ENCODE measurements at places on chromosomes 5 and 9.

DNA sequence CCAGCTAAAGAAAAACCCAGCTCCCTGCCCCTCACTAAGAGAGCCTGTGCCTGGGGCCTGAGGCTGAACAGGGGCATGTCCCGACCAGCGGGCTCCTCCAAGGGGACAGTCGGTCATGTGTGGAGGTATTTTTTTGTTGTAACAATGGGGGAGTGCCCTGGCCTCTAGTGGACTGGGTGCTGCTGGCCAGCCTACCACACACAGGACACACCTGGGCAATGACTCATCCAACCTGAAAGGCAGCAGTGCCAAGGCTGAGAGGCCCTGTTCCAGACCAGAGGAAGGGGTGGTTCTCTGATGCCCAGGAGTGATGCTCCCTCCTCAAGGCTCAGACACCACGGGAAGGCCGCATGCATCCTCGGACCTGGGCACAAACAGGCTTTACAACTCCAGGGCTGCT, 181.5 kb downstream of the OLFM1 start:
- no peak for DNase-seq

GRCh38 chr5:81657386-81657785, 93.5 kb downstream of the SSBP2 start:
- no peak for DNase-seq

DNA sequence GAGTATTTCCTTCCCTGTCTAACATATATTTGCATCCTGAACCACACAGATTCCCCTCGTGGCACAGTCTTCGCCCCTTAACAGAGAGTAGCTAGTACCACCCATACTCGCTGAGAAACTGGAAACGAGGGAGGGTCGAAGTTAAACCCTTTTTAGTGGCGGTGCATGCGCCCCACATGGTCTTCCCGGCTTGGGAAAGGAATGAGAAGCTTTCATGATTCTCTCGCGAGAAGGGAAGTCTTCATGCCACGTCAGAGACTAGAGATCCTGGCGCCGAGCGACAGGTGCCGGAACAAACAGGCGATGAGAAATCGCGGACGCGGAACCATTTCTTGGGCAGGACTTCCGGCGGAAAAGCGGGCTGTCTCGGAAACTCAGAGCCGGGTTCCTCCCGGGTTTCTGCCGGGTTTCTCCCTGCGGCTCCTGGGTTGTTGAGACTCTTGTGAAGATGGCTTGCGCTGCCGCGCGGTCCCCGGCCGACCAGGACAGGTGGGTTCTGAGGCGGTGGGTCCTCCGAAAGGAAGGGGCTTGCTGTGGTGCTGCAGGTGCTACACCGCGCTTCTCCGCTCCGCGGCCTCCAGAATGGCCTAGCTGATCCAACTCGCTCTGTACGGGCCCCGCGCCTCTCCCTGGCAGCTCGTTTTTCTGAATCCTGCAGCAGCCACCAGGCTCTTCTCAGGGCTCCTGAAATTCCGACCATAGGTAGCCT, at the start of gene SRP19:
SRP19 (plus strand) TSS at position 359 of the 709 bp plus-strand sequence; CDS start at position 449, 90 bp downstream.
- DNase-seq: peak; percentile 98

DNA sequence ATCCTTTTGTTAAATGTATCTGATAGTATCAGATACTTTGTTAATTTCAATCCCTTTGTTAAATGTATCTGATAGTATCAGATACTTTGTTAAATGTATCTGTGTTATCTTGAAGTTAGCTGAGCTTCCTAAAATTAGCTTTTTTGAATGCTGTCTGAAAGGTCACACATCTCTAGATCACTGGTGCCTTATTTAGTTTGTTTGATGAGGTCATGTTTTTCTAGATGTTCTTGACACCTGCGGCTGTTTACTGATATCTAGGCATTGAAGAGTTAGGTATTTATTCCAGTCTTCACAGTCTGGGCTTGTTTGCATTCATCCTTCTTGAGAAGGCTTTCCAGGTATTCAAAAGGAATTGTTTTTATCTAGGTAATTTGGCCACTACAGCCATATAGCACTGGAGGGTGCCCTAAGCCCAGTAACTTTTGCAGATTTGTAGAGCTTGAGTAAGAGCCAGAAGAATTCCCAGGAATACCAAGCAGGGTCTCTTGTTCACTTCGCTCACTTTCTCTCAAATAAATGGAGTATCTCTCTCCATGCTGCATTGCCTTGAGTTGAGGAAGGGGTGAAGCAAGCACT, 435.4 kb upstream of the GRAMD2B start:
- no peak for DNase-seq

GRCh38 chr9:8349376-8349775, 549.8 kb upstream of the DMAC1 start:
- DNase-seq: no peak

DNA sequence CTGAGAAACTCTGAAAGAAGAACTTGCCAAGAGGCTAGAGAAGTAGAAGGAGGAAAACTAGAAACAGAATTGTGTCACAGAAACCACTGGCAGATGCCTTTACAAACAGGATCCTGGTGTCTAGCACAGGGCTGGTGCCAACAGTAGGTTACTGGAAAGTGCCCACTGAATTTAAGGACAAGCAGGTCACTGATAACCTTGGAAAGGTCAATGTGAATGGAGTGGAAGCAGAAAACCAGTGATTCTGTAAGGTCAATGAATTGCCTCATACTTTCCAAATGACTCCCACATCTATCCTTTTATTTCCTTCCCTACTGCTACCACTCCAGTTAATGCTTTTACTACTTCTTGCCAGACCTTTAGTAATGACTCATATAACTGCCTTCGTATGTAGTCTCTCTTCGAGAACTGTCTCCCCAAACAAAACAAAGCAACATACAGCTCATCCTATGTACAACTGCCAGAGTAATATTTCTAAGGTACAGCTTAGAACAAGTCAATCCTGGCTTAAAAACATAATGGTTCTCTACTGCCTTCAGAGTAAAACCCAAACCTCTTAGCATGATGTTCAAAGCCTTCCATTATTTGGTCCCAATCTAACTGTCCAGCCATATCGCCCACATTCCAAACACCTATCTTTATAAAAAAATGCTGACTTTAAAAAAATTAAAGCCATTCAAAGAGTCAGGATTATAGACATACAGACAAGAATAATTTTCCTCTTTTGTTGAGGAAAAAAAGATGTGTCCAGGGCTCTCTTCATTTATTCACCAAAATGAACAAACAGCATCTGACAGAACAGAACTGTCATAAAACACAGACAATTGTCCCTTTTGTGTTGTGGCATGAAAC, 52.5 kb downstream of the NR3C1 start:
- DNase-seq: no peak

DNA sequence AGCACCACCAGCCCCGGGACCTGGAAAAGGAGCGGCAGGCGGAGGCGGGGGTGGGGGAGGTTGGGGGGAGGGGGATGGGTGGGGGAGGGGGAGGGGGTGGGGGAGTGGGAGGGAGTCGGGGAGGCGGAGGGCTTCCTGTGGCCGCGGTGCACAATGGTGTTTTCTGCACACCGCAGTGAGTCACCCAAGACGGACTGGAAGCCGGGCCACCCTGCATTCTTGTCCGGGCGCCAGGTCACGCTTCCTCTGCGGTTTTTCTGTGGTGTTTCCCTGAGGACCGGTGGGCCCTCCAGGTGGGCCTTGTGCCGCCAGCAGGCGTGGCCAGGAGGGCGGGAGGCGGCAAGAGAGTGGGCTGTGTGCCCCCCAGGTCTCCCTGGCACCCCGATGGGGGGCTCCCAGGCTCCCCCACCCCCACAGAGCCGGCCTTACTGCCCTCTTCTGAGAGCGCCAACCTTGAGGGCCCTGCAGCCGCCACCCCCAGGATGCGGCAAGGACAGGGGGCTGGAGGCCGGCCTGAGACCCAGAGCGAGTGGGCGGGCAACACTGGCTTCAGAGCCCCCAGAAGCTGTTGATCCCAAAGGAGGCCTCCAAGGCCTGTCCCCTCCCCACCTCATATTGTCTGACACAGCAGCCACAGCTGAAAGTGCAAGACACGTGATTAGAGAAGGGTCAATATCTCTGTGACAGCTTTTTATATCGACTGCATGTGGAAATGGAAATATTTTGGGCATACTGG, 11.1 kb downstream of the EXD3 start:
- DNase-seq: no peak

GRCh38 chr5:122516432-122516743, 204.4 kb downstream of the SNCAIP start:
- DNase-seq: no peak

GRCh38 chr9:125493881-125494652, 212.9 kb downstream of the MAPKAP1 start:
- DNase-seq: no peak

- DNase-seq: peak; percentile 94
These were observed at the start of gene EXOC3 for GRCh38 chr5:442335-443238. Gene EXOC3, plus strand, starts transcription at chr5:443176. Its CDS starts 3,030 bp downstream, at chr5:446206.

- DNase-seq: no peak
These were observed 18.2 kb upstream of the CEP120 start for GRCh38 chr5:123441408-123441807.

GRCh38 chr9:76257311-76257710, 136.9 kb downstream of the RFK start:
- DNase-seq: no peak

GRCh38 chr9:137606734-137607138, 1.2 kb downstream of the ARRDC1 start:
- DNase-seq: no peak

DNA sequence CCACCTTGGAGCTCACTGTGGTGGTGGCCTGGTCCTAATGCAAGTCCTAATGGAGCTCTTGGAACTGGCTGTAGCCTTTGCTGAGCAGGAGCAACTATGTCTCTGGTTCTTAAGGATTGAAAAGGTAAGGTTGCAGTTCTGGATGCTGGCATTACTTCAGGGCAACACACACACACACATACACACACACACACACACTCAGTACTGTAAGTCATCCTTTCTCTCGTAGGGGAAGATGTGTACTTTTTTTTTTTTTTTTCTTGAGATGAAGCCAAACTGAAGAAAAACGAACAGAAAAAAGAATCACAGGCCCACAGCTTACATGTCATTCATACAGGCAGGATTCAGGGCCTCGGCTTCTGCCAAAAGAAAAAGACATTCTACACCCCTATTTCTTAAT, 81.1 kb upstream of the RPS23 start:
- no peak for DNase-seq

- no peak for DNase-seq
These were observed 27.9 kb downstream of the CCT5 start for GRCh38 chr5:10277773-10278630.

- no peak for DNase-seq
These were observed 3.3 kb upstream of the CDC20B start for GRCh38 chr5:55176176-55176818.

DNA sequence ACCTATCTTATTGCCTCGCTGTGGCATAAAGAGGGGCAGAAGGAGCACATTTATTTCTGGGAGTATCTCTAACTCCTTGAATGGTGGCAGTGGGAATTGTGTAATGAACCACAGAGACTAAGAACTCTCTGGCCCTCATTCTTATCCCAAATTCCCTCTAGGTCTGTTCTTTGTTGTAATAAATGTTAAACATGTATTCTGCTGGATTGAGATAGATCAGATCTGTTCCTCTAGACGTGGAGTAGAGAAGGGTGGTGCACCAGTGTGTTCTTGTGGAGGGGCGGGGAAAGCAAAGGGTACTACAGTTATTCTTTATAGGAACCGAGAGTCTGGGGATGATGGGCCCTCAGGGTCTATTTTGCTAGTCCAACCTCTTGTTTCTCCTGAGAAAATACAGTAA, 90.4 kb downstream of the UBE2R2 start:
- no peak for DNase-seq

- DNase-seq: no peak
These were observed 802 bp downstream of the CCDC107 start for GRCh38 chr9:35658968-35659220.

DNA sequence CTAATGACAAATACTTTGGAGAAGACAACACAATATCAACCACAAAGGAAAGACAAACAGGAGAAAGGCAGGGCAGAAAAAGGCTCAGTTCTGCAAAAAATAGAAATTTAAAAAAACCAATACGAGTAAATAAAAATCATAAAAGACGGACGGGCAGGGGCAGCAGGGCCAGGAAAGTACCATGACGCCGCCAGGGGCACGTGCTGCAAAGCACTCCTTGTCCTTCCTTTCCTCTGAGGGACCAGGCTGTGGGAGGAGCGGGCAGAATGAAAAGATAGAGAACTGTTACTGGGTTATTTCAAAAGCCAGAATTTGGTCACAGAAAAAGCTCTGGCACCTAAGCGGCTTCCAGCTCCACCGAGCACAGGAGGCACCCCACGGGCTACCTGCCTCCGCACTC, 53.9 kb downstream of the HABP4 start:
- DNase-seq: no peak

- DNase-seq: no peak
These were observed 803.4 kb upstream of the CDH6 start for GRCh38 chr5:30390095-30390494.

DNA sequence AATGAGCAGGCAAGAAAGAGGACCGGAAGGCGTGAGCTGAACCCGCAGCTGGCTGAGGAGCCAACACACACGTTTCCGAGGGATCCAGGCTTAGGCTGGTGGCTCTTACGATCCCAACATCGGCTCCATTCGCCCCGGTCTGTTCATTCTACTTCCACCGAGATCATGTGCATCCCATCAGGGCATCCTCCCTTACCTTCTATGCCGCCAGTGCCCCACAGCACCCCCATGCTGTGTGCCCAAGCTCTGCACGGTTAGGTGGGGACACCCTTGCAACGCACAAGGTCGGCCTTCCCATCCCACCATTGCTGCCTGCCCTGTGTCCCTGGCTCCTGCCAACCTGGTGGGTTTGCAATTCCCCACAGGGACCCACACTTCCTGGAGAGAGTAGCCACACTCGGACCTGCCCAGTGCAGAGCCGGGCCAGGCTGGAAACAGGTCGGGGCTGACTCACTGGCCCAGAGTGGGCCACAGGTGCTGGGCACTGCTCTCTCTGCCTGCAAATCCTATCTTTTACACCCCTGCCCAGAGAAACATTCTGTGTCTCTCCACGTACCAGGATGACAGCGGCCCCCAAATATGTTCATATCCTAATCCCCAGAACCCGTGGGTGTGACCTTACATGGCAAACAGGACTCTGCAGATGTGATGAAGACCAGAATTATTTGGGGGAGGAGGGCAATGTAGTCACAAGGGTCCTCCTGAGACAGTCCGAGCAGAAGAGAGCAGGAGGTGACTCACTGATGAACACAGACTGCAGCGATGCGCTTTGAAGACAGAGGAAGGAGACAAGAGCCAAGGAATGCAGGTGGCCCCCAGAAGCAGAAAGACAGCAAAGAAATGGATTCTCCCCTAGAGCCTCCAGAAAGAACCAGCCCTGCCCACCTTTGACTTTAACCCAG, 182.2 kb downstream of the AUH start:
- DNase-seq: no peak

DNA sequence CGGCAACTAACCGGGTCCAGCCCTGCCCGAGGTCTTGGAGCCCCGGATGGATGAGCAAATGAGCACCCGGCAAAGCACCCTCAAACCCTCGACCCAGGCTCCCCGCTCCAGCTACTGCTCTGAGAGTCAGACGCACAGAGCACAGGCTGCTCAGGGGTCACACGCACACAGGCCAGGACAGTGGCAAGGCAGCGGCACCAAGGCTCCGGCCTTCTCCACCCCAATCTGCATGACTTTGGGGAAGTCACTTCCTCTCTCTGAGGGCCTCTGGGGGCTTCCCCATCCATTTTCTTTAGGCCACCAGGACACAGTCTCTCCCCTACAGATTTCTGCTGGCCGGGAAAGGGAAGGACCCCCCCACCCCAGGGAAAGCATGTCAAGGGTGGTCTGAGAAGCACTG, 18.0 kb downstream of the LHX2 start:
- DNase-seq: no peak

Data from mesenteric fat pad (tissue), 1 donor.